ENCODE measurements at places on chromosomes 11 and 22.
A peak's percentile ranks its signal among the peaks of the same experiment; 100 is the strongest.

GRCh38 chr11:78039919-78040671 is 17.0 kb upstream of the KCTD14 start:
- peak; percentile 57 for DNase-seq

DNA sequence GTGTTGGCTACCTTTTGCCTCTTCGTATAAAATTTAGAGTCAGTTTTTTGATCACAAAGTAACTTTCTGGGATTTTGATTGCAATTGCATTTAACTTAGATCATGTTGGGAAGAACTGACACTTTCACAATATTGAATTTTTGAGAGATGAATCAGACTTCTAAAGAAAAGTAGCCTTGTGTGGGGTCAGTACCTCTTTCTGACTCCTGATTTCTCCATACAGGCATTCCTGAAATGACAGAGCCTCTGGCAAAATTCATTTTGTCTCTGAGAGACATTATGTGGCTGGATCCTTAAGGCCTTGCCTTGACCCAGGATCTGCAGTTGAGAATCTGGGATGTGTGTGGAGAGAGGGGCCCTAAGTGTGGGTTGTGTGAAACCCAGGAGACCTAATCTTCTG is 37.8 kb downstream of the PPFIBP2 start:
- DNase-seq, result no peak

- no peak for DNase-seq
Measured at GRCh38 chr11:60168306-60168705, 14.6 kb downstream of the MS4A6A start.

GRCh38 chr22:32788904-32789624 is 12.4 kb upstream of the TIMP3 start:
- DNase-seq, result no peak

DNA sequence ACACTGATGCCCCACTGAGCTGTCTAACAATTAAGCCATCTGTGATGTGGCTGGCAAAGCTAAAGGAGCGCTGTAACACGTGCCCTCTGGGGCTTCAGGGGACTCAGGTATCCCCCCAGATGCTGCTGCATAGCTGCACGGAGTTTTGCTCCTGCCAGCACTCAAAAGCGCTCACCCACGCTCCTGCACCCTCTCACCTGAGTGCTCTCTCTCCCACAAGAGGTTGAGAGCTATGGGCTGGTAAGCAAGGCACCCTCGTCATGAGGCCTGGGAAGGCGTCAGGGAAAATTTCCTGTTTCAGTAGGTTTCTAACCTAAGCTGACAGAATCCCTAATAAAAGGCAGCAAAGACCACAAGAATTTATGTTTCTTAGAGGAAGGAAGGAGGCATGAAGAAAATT is 850.3 kb downstream of the OPCML start:
- DNase-seq, result no peak

DNA sequence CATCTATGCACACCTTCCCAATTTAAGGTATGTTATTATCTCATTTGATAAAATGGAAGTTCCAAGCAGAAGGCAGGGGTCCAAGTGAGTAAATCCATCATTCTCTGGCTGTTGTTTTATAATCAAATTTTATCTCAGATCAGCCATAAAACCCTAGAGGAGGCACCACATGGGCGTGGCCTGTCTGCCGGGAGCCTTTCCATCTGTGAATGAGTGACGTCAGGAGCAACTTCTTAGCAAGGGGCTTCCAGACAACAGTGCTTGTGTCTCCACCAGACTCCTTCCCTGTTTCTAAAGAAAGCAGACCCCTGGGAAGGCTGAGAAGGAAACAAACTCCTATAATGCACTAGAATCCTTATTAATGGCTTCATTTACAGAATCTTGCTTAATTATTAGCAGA is 13.5 kb downstream of the SEZ6L start:
- DNase-seq, result no peak

GRCh38 chr11:23480736-23481135 is 620.5 kb upstream of the CCDC179 start:
- DNase-seq, result no peak

- no peak for DNase-seq
Measured at GRCh38 chr11:121229495-121230215, 62.9 kb upstream of the SC5D start.

DNA sequence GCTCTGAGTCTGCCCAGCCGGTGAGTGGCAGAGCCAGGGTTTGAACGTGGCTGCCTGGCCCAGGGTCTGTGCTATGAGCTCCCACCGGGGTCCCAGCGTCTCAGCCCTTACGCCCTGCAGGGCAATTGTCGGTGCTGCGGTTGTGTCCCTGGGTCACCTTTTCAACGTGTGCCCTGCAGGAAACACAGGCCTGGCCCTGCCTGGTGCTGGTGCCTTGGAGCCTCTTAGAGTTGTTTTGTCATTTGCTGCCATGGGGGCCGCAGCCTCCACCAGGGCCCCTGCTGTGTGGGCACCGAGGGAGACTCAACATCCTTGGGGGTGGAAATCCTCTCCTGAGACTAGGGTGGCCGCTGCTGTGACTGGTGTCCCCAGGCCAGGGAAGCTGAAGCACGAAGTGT is 50.6 kb upstream of the SLC22A12 start:
- peak; percentile 35 for DNase-seq

- DNase-seq, result no peak
Measured at GRCh38 chr11:91664521-91664920, 560.1 kb upstream of the FAT3 start.

DNA sequence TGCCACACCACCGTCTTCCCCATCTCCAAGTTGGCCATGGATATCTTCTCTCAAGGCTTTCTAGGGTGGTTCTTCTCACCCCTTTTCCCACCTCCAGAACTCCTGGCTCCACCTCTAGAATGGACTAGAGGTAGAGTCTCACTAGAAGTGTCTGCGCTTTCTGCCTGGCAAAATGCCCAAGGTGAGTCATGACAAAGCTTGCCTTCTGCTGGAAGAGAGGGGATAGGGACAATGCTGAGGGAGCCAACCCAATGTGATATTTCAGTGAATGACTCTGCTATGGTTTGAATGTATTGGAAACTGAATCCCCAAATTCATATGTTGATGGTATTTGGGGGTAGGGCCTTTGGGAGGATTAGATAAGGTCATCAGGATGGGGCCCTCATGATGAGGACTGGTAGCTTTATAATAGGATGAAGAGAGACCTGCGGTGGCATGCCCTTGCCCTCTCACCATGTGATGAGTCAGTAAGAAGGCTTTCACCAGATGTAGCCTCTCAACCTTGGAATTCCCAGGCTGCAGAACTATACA is 4.1 kb upstream of the CD82 start:
- no peak for DNase-seq

DNA sequence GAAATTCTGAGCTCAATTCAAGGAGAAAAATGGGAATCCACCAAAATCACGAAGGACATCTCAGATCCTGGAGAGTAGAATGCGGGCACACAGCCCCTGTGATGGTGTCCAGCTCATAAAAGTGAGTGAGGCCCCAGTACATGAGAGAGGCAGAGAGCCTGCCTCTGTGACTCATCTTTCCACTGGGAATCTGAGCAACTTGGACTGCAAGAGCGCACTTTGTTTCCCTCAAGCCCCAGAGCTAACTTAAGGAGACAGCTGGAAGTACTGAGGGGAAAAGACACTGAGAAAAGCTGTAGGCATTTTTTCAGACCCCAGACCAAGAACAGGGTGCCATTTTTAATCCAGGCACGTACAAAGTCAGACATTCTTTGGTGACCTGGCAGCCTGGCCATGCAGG is 273.7 kb downstream of the C11orf87 start:
- DNase-seq, result no peak

DNA sequence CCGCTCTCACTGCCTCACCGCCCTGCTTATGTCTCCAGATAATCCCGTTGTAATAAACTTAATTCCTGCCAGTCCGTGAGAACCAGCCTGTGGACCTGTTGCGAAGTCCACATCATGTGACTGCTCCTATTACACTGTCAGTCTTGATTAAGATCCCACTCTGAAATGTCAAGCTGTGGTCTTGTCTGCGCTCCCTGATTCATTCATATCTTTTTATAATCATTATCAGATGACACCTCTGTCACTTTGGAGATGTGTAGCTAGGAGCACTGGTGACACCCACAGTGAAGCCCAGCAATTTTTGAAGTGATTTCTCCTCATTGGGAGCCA is 377.3 kb downstream of the TBC1D22A start:
- DNase-seq, result no peak

DNA sequence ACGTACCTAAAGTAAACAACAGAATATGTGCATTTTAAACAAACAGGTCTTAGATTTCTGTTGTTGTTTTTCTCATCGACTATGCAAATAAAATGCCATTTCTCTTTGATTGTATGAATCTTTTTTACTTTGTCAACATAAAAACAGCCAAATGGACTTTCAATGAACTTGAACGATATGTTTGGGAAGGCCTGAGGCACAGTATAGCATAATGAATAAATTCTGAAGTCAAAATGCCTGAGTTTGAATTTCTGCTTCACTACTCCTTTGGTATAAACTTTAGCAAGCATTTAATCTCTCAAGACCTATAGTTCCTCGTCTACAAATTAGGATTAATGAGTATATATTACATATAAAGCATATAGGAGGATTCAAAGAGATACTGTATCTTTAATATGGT is 1369.9 kb upstream of the TENM4 start:
- DNase-seq, result no peak

DNA sequence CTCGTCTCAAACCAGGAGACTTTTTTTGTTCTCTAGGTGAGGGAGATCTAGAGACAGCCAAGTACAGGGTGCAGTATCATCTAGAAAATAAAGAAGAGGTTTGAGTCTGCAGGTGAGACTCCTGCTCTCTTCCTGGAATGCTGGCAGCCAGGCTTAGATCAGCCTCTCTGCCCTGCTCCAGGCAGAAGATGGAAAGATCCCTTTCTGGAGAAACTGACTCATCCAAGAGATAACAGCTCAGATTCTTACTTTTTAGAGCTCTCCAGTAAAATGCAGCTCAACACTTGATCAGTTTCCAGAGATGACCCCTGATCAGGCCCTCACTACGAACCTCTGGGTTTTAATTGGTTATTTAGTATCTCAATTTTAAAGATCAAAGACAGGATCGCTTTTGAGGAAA is 44.6 kb upstream of the EHF start:
- no peak for DNase-seq

GRCh38 chr11:127074151-127074761 is 73.7 kb upstream of the KIRREL3 start:
- no peak for DNase-seq

DNA sequence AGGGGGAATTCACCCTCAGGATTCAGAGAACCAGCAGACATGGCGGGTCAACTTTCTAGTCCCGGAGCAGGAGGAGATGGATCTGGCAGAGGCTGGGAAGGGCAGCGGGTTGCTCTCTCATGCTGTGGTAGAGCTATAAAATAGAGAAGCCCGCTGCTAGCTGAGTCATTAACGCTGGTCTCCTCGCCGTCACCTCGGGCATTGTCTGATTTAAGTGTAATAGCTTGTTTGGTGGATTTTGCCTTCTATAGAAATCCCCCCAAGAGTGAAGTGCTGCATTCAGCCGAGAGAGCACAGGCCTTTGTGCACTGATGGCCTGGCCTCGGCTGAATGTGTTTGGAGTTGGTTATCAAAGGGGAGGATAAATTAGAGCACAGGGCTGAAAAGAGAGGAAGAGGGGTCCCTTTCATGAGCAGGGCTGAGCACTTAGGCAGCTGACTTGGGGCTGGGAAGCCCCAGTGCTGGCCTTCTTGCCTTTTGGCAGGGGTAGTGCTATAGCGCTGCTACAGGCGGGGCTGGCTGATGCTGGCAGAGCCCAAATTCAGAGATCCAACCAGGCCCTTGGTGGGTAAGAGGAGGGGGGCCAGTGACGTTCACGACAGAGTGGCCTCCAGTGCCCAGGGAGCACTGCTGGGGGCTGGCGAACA is 161.1 kb upstream of the CADM1 start:
- no peak for DNase-seq

DNA sequence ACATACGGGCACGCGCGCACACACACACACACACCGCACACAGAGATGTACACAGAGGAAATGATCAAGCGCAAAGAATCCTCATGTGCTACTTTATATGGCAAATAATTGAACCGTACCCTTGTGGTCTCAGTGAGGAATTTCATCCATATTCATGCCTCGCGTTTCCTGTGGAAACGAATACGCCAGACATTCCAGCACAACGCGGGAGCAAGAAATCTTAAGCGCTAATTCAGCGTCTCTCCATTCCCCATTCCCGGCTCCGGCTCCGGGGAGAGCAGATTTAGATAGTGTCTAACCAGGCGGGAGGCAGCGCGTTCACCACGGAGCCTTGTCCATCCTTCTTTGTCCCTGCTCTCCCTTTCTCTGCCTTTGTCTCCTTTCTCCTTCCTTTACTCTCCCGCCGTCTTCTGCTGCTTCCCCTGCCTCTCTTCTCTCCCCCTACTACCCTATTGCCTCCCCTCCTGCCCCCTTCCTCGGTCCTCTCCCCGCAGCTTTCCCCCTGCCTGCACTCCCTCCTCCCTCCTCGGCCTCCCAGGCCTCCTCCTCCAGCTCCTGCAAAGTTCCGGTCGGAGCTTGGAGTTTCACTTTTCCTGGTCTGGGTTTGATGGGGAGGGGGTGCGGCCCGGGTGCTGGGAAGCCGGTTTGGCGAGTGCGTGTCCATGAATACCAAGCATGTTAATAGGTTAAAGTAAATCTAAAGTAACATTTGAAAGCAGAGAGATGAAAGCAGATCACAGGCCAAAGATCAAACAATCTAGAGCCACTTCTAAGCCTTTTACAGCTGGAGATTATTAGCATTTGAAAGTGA is 579.3 kb downstream of the BUD13 start:
- no peak for DNase-seq

DNA sequence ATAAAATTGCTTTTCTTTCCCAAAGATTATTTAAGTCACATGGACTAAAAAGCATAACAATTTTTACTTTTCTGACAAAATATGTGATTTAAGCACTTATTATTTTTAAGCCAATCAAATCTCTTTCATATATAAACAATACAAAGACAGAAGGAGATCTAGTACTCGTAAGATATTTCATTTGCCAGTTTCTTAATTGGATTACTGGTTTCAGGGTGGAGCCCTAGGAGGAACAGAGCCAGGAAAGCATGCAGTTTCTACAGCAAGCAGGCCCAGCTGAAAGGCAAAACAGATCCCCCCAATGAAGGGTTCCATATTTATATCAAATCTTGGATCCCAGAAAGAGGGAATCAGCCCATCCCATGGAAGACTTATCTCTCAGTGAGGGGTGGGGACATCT is 177.0 kb downstream of the KIF18A start:
- no peak for DNase-seq

GRCh38 chr22:24076091-24076867 is 65.2 kb downstream of the CABIN1 start:
- no peak for DNase-seq

GRCh38 chr22:47397673-47398072 is 635.2 kb downstream of the TBC1D22A start:
- DNase-seq, result no peak

GRCh38 chr11:128266893-128267292 is 320.5 kb downstream of the ETS1 start:
- DNase-seq, result no peak

- DNase-seq, result peak; percentile 83
Measured at GRCh38 chr11:8068605-8069221, 12.3 kb upstream of the TUB start.

Data from right lobe of liver (tissue), 6 donors.